ENCODE measurements at places on chromosomes 4 and X.

- no peak for DNase-seq
Observed at GRCh38 chr4:40515398-40516293, 114.0 kb downstream of the RBM47 start.

DNA sequence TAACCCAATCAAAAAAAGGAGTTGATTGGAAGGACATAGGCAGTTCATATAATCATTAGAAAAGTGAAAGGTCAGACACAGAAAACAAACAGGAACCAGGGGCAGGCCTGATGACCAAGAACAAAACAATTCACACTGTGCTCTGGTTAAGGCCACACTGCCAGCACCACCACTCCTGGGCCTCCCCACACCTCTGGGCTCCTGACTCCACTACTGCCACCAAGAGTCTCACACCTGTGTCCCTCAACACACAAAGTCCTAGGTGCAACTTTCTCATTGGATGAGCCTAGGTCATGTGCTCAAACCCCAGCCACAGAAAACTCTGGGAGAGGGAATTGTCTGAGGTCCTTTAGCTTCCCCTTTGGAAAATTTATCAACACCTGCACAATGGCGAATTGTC lies 11.1 kb upstream of the FAM9C start:
- no peak for DNase-seq

- DNase-seq, result no peak
Observed at GRCh38 chrX:121975671-121976070, 928.3 kb downstream of the GLUD2 start.

DNA sequence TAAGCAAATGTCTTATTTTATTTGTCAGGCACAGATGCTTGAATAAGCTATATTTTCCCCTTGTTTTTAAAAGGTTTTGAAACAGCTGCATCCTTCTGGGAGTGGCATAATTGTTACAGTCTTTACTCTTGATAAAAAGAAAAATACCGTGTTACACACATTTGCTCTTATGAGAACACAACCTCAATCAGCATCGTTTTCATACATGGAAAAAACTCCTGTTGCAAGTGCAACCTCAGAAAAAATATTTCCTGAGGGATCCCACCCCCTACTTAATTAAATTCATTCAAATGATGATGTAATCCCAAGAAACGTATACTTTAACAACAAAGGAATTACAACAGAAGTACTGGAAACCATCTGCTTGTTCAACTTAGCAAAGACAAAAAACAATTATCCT lies 58.6 kb downstream of the SMAD1 start:
- DNase-seq, result no peak

DNA sequence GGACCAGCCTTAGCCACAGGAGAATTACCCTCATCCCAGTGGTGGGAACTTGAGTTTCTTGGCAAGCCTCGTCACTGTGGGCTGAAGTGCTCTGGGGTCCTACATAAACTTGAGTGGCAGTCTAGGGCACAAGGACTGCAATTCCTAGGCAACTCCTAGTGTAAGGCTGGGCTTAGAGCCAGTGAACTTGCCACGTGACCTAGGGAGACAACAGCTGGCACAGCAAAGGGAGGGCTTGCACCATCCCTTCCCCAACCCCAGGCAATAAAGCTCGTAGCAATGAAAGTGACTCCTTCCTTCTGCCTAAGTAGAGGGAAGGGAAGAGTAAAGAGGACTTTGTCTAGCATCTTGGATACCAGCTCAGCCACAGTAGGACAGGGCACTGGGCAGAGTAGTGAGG lies 81.8 kb downstream of the TEX11 start:
- no peak for DNase-seq

- DNase-seq, result no peak
Observed at GRCh38 chrX:46398126-46398525, 147.1 kb downstream of the ZNF674 start.

GRCh38 chr4:65437102-65437501 lies 233.2 kb downstream of the EPHA5 start:
- no peak for DNase-seq

GRCh38 chrX:139831017-139831416 lies 101.8 kb downstream of the ATP11C start:
- no peak for DNase-seq

Measured in hepatic stellate cell (primary cell).